ENCODE measurements at places on chromosomes 4 and X. TPM values are rescaled to one million over a fixed set of nuclear protein-coding genes. Genes with fewer than 3 reads are reported as not detected.

Gene POU3F4
- total RNA-seq, result 0.55 TPM

Gene MAGEB17
- total RNA-seq, result not detected

DNA sequence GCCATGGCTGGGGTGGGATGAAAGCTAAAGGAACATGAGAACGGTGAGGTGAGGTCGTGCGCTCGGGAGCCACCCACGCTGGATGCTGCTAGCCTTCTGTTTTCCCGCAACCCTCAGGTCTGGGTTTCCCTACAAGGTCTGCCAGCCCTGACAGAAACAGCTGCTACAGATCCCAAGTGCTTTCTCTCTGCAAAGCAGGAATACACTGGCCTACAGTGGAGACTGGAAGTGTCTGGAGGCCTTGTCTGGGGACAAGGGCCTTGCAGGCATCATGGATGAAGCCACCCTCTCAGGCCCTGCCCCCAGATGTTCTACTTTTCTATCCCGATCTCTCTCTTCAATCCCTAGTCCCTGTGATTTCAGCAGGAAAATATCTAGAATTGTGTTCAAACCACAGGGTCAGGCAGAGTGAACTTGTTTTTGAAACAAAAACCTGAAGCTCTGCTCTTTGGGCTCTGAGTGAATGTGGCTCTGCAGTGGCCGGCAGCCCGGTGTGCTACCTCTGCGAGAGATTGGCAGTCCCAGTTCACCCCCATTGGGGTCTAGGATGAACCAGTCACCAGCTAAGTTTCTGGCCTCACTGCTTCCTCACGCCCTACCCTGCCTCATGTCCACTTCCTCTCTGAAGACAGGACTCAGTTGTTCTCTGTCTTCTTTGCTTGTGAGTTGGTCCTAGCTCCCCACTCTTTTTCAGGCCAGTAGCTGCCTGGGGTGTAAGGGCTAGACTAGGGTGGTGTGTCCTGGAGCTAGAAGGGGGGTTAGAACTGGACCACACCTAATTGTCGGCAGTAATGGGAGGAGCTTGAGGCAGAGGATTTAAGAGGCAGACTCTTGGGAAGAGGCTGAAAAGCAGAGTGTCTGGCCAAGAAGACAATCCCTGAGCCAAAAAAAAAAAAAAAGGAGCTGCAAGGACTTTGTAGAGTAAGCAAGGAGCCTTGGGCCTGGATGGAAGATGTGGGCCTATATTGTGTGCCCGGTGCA, 89.6 kb downstream of the RTL5 start:
- DNase-seq, result no peak

DNA sequence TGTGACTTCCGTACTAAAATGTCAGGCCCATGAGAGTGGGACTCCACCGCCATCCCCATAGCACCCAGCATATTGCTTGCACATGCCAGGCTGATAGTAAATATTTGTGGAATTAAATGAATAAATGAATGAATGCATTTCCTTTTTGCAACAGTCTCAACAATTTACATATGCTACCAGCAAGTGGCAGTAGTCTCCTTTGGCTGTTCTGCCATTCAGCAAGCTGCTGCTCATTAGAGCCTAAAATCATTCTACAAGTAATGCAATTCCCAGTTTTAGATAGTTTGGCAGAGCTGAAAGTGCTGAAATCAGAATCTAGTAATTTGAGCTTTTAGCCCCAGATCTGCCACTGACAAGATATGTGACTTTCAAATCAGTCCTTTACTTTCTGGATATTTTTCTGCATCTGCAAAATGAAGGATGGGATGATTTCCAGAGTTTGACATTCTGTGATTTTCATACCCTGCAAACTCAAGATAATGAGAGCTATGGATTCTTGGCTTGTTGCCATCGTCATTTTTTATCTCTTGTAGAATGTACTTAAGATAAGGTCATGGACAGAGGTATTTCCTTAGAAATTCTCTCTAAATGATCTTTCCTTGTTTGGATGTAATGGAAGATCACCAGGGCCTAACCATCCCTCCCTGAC, 35.7 kb upstream of the INTS6L start:
- no peak for DNase-seq

GRCh38 chrX:20284992-20285391, 18.3 kb upstream of the RPS6KA3 start:
- no peak for DNase-seq

DNA sequence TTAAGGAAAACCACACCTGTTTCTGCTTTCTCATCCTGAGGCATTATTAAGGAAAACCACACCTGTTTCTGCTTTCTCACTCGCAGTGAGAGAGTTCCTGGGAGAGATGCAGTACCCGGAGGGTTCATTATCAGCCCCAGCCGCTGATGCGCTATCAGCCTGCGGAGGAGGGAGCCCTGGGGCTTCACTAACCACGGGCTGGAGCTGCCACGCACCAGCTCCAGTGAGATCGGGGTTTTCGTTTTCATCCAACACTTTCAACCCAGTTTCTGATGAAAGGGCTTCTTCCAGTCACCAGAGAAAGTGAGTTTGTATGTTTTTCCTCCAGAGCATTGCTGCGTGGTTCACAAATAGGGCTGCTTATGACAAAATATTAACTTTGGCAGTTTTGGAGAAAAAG, 93.2 kb upstream of the PRKX start:
- no peak for DNase-seq

GRCh38 chr4:41575207-41575606, 37.2 kb downstream of the LIMCH1 start:
- DNase-seq, result no peak

- no peak for DNase-seq
Measured at GRCh38 chr4:159062381-159062780, 40.5 kb upstream of the RAPGEF2 start.

- DNase-seq, result no peak
Measured at GRCh38 chr4:156663663-156664062, 307.9 kb downstream of the PDGFC start.

GRCh38 chrX:108090491-108091263, 665 bp downstream of the PSMD10 start:
- DNase-seq, result no peak

- DNase-seq, result no peak
Measured at GRCh38 chr4:52915730-52916300, 53.7 kb downstream of the RASL11B start.

- no peak for DNase-seq
Measured at GRCh38 chr4:112589206-112589605, 47.5 kb downstream of the ZGRF1 start.

GRCh38 chr4:79141530-79141929, 184.3 kb downstream of the NAA11 start:
- peak; percentile 7 for DNase-seq
